Smooth muscle cell of the brain vasculature (primary cell): ENCODE measurements at places on chromosomes 6 and 20.

- DNase-seq: no peak
These were observed 73.3 kb downstream of the ADGRG6 start for GRCh38 chr6:142374965-142375733.

DNA sequence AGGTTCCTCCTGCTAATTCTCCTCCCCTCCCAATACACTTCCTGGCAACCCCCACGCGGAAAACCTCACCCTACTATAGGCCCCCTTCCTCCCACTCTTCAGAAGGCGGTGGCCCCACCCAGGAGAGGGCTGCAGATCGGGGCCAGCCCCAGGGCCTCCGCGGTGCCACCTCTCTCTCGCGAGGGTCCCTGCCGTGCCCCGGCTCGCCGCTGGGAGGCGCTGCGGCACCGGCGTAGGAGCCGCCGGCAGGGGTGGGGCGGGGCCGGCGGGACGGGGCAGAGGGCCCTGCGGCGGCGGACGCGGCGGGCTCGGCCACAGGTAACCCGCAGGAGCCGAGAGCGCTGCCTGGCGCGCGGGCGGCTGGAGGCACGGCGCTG lies at the start of gene ANKRD6:
Gene ANKRD6 (plus strand): TSS at position 278 of the 377 bp plus-strand sequence. CDS start 133,825 bp downstream, outside the sequence.
- DNase-seq: no peak

DNA sequence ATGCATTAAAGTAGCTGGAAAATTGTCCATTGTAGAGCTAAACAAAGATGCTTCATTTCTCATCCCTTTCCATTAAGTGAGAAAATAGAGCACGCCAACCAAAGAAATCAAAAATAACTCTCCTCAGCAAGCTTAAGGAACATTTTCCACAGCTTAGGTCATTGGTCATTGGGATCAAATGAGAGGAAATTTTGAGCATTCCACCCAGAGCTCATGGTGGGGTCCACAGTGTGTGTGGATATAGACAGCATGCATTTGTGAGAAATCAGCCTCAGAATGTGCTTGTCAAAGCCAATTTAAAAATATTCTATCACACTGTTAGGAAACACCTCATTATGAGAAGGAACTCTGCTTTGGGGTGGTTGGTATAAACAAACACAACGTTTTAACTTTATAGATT lies 97.2 kb downstream of the HDGFL1 start:
- no peak for DNase-seq

GRCh38 chr6:34701199-34701598 lies 4.6 kb upstream of the ILRUN start:
- DNase-seq: no peak

- DNase-seq: no peak
These were observed 98.2 kb downstream of the CAP2 start for GRCh38 chr6:17491416-17492142.

DNA sequence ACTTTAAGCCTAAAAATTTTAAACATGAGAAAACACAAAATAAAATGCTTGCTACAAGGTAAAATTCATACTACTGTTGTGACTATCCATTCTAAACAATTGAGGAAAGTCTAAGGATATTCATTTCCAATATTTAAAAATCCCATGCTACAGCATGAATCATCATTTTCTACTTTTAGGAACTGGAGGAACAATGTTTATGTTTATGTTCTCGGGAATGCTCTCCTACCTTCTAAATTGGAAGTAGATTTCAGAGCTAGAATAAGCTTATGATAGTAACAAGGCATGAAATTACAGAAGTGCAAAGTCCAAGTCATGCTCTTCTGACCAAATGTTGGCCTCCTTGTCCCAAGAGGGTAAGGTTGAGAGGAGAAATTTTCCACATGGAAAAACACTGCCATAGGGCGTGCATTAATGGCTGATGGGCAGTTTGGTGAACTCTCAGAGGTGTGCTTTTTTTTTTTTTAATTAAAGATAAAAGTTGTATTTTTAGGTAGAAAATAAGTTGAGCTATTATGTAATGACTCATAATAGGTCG lies 6.0 kb upstream of the MYLK4 start:
- no peak for DNase-seq

DNA sequence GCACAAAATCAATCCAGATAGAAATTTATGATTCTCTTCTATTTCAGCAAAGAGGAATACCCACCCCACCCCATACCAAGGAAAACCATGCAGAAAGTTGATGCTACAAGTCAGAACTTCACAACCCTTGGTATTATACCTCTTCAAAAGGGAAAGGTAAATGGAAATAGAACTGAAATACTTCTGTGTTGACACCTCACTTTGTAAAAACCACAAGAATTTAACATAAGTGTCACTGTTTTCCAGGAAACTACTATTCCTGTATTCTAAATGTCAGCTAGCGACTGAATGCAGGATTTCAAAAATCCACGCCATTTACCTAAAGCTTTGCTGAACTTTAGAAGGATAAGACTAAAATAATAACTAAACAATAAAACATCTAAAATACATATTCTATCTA lies 3.6 kb downstream of the CPNE1 start:
- no peak for DNase-seq

GRCh38 chr20:21302664-21303060 lies 469 bp upstream of the XRN2 start:
- no peak for DNase-seq

DNA sequence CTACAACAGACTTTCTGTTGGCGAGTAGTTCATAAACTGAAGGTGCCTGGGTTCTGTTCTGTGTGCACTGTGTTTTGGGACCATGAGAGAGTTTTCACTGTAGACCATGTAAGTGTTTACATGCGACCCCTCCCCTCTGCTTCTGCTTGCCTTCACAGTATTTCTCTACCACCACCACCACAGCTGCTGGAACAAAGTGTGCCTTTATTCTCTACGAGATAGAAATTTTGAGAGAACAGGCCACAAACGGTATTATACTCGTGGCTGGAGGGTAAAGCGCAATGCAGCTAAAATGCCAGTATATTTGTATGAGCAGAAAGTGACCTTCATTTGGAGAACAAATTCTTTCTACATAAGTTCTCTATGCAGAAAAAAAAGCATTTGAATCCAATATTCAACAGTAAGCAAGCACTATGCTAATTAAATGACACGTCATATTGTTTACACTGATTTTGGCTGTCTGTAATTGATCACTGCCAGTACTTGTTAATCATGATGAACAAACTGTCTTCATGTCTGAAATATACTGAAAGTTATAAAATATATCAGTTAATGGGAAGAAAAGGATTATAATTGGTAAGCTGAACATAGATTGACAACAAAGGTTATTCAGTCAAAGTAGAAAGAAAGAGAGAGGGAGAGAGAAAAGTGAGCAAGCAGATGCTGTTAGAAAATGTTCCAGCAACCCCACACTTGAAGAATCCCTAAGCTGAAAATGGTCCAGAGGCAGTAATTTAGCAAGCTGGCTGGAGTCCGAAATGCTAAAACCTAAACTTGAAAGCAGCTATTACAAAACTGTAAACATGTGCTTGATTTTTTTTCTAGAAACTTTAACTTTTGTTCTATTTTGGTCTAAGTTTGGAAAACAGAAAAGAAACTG lies 8.8 kb downstream of the CLDN20 start:
- no peak for DNase-seq

GRCh38 chr20:49148601-49149000 lies 39.5 kb downstream of the STAU1 start:
- no peak for DNase-seq

GRCh38 chr6:13355043-13355945 lies 27.0 kb upstream of the TBC1D7 start:
- peak; percentile 31 for DNase-seq

DNA sequence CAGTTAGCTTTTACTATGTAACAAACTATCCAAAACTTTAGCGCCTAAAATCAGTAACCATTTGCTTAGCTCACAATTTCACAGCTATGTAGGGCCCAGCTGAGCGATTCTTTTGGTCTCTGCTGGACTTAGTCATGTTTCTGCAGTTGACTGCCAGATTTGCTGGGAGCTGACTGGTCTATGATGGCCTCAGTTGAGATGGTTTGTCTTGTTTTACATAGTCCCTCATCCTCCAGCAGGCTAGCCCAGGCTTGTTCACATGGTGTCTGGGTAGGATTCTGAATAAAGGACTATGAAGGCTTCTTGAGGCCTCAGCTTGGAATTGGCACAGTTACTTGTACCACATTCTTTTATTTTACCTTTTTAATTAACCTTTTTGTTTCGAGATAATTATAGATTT lies 247.8 kb upstream of the CHD6 start:
- DNase-seq: no peak

DNA sequence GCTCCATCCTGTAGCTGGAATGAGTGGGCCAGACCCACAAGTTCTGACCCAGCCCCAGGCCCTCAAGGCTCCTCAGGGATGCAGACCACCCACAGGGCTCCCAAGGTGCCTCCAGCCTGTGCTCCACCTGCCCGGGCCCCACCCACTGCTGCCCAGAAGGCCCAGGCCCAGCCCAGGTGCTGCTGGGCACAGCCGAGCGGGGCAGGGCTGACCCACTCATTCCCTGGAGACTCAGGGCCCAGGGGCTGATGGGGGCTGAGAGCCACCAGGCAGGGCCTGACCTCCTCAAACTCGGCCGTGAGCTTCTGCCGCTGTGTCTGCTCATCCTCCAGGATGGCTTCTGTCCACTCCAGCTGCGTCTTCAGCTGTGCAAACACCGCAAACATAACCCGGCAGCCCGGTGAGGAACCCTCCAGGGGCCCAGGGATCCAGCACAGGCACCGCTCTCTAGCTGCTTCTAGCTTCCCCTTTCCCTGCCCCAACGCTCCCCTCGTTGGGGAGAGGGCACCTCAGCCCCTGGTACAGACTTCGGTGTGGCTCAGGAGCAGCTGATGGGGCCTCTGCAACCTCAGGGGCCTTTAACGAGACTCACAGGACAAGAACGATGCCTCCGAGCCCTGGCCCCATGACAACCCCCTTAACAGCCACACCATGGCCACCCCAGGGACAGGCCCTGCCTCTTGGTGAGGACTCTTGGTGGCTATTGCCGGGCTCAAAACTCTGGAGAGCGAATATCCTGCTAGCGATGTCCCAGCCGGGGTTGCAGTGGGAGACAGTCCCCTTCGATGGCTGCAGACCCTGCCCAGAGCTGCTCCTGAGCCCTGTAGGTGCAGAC lies 46.0 kb downstream of the DSTN start:
- no peak for DNase-seq
